ENCODE measurements at places on chromosomes 7 and 10.

- no peak overlapping the region for H3K27ac ChIP-seq
- no peak for DNase-seq
- H3K27me3 ChIP-seq: no peaks in the 10 kb centered on the region
- H3K36me3 ChIP-seq: no peaks in the 10 kb centered on the region
- H3K4me3 ChIP-seq: no peak overlapping the region
These were observed 134.0 kb downstream of the PRKAG2 start for GRCh38 chr7:151742713-151743480.

DNA sequence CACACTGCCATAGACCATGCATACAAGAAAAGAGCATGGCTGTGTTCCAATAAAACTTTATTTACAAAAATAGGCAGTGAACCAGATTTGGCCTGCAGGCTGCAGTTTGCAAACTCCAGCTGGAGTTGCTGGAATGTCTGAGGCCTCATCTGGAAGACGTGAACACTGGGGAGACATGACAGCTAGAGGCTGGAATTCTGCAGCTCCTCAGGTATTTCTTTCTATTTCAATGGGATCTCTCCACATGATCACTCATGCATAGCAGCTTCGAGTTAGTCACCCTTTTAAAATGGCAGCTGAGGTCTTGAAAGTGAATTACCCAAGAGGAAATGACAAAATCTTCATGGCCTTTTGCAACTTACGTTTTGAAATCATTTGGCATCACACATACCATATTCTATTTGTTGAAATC is 52.6 kb upstream of the BET1 start:
- no peak overlapping the region for H3K27ac ChIP-seq
- DNase-seq: no peak
- H3K27me3 ChIP-seq: peaks cover 21% of the 10 kb centered on the region
- no peaks in the 10 kb centered on the region for H3K36me3 ChIP-seq
- peaks cover 4% of the 10 kb centered on the region for H3K4me1 ChIP-seq

GRCh38 chr7:74417419-74417971 is 36.2 kb upstream of the GTF2IRD1 start:
- H3K27me3 ChIP-seq: no peaks in the 10 kb centered on the region
- H3K27ac ChIP-seq: no peak overlapping the region
- no peaks in the 10 kb centered on the region for H3K36me3 ChIP-seq
- no peak overlapping the region for H3K4me3 ChIP-seq
- peak; percentile 35 for DNase-seq
- no peaks in the 10 kb centered on the region for H3K4me1 ChIP-seq

DNA sequence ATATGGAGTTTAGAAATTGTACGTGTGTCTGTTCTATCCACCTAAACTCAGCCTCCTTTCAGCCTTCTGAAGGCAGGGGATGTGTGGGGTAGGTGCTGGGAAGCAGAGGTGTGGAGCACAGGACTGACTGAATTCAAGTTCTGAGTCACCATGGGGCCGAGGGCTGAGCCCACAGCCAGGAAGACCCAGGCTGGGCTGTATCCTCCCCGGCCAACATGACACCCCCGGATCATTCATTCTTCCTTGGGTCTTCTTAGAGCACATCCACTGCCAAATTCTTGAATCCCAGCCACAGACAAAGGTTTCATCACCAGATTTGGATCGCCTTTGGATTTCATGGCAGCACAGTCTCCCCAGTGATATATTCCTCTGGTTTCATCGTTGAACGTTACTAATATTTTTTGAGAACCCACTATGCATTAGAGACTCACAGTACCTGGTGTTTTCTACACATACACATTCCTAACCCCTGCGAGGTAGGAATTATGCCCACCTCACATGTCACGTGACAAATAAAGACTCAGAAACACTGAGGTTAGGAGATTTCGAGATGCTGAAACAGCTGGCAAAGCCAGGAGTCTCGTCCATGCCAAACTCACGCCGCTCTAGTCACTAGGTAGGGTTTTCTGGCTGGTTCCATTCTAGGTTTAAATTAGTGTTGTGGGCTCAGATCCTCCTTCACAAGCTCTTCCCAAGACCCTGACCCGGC is 26.9 kb downstream of the CCDC3 start:
- H3K4me3 ChIP-seq: no peak overlapping the region
- peaks cover 3% of the 10 kb centered on the region for H3K27me3 ChIP-seq
- DNase-seq: no peak
- H3K27ac ChIP-seq: no peak overlapping the region

DNA sequence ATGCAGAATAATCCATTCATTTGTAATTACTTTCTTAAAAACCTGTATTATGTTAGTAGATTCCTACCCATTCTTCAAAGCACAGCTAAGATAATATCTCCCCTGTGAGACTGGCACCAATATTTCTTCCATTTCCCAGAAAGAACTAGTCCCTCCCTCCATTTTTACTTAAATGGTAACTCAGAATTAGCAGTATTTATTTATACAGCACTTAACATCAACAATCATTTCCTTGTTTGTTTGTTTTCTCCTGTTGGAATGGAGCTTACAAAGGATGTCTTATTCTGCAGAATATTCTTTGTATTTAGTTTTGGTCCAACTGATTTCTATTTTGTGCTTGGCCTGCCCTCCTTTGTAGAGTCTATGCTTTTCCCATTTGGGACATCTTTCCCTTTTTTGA is 32.1 kb upstream of the PTPN12 start:
- peaks cover 6% of the 10 kb centered on the region for H3K27me3 ChIP-seq
- no peak for DNase-seq
- no peaks in the 10 kb centered on the region for H3K4me1 ChIP-seq
- H3K4me3 ChIP-seq: no peak overlapping the region
- no peak overlapping the region for H3K27ac ChIP-seq

DNA sequence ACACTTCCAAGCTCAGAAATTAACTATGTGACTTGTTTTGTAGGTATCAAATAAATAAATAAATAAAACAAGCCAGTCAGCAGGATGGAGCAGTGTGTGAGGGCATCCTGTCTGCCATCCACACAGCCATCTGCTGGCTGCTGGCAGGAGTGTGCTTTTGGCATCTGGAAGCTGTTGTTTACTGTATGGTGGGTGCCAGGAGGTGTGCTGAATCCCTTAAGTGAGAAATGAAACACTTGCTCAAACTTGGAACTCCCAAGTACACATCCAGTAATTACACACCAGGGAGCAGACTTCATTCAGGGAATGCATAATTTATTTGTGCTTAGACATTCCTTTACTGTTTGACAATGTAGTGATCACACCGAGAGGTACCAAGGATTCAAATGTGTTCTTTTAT is 16.9 kb upstream of the TAX1BP1 start:
- no peak for DNase-seq
- H3K4me1 ChIP-seq: peaks cover 6% of the 10 kb centered on the region
- H3K36me3 ChIP-seq: no peaks in the 10 kb centered on the region
- no peaks in the 10 kb centered on the region for H3K27me3 ChIP-seq
- H3K4me3 ChIP-seq: no peak overlapping the region
- H3K27ac ChIP-seq: no peak overlapping the region

DNA sequence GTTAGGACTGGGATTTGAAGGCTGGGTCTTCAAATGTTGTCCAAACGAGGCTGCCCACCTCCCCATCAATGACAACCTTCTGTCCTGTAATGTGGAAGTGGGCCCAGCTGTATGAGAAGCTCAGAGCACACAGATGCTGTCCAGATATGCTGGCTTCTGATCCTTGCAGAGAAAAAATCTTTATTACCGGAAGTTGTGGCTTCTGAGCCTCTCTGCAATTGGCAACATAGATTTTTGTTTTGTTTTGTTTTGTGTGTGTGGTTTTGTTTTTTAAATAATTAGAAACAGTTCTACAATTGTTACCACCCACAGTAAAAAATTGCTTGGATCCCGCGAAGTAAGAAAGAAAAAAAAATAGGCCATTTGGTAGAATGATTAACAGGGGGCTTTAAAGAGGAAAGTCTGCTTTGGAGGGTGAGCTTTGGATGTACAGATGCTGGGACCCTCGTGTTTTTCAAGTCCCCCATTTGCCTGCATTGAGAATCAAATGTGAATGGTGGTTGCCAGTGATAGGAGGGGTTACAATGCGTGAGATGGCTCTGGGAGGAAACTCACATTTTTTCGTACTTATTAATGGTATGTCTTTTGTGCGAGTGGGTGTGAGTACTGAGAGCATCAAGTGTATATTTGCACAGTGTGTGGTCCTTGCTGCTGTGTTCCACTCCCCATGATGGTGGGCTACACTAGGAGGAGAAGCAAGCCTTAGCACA is 153.2 kb downstream of the TCF7L2 start:
- no peak for DNase-seq
- H3K27ac ChIP-seq: no peak overlapping the region
- H3K27me3 ChIP-seq: peaks cover 8% of the 10 kb centered on the region
- no peak overlapping the region for H3K4me3 ChIP-seq

- no peak overlapping the region for H3K4me3 ChIP-seq
- no peaks in the 10 kb centered on the region for H3K4me1 ChIP-seq
- H3K27ac ChIP-seq: no peak overlapping the region
These were observed 267.8 kb upstream of the MYO3A start for GRCh38 chr10:25666276-25666675.

DNA sequence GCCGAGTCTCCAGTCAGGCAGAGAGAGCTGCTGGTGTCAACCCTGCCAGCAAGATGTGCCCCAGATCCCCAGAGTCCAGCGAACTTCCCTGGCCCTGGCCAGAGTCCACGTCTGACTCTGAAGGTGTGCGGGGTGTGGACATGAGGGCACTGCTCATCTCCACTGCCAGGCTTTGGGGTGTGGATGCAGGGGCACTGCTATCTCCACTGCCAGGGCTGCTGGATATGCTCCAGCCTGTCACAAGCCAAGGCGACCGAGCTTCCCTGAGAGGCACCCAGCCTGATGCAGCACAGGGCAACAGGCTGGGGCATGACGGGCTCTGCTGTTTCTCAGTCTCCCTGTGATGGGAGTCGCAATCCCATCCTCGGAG is 596.8 kb downstream of the PTPRN2 start:
- no peaks in the 10 kb centered on the region for H3K4me1 ChIP-seq
- H3K27me3 ChIP-seq: no peaks in the 10 kb centered on the region
- no peaks in the 10 kb centered on the region for H3K36me3 ChIP-seq

GRCh38 chr7:6231184-6231583 is 41.2 kb downstream of the CYTH3 start:
- peaks cover 71% of the 10 kb centered on the region for H3K27me3 ChIP-seq
- no peak for DNase-seq
- H3K36me3 ChIP-seq: no peaks in the 10 kb centered on the region
- H3K4me3 ChIP-seq: no peak overlapping the region

GRCh38 chr7:95375591-95376257 is 20.5 kb downstream of the PON3 start:
- no peaks in the 10 kb centered on the region for H3K27me3 ChIP-seq
- DNase-seq: no peak
- H3K4me1 ChIP-seq: no peaks in the 10 kb centered on the region
- H3K4me3 ChIP-seq: no peak overlapping the region
- no peak overlapping the region for H3K27ac ChIP-seq

DNA sequence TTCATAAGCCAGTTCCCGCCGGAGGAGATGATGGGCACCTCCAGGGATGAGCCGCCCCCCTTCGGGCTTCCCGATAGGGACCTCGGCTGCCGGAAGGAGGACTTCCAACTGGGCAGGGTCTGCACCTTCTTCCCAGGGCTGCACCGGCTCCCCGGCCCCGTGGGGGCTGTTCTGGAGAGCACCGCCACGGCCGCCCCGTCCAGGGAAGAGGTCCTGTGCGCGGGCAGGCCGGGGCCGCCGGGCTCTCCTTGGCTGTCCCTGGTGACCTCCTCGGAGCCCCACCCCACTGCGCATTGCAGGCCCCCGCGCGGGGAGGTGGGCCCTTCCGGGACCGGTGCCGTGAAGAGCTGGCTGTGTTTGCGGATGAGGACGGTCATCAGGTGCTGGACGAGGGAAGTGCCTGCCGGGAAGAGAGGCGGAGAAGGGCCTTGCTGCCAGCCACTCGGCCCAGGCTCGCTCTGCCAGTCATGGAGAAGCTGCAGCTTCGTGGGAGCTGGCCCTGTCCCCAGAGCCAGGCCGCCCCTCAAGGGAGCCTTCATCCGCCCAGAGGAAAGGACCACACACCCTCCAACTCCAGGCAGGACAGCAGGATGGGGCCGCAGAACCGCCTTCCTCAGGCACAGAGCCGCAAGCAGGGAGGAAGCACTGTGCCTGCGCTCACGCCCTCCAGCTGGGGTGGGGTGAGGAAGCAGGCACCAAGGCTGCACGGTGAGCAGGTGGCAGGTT is 144.4 kb downstream of the MAPK8 start:
- H3K4me1 ChIP-seq: no peaks in the 10 kb centered on the region
- H3K4me3 ChIP-seq: no peak overlapping the region
- no peak overlapping the region for H3K27ac ChIP-seq

DNA sequence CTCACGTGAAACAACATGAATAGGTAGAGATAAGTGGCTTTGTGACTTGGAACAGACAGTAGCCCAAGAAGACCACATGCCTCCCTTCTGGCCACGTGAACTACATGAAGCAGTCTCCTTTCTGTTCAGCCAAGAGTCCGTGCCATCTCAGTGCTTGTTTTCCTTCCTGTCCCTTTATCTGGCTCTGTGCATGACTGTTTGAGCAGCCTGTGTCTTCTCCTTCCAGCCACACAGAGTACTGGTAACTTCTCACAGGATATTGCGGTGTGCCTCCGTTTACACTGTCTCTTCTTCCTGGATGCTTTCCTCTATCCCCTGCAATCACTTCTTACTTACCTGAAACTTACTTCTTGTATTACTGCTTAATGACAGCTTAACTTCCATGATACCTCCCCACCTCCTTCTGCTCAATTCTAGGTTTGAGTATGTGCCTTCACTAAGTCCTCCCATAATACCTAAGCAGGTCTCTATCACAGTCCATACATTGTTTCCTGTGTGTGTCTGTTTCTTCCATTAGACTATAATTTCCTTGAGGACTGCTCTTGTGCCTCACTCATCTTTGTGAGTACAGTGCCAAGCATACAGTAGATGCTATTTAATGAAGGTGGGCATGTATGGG is 748.7 kb downstream of the AUTS2 start:
- H3K4me3 ChIP-seq: no peak overlapping the region
- H3K36me3 ChIP-seq: no peaks in the 10 kb centered on the region
- no peak for DNase-seq
- H3K4me1 ChIP-seq: peaks cover 8% of the 10 kb centered on the region
- H3K27me3 ChIP-seq: no peaks in the 10 kb centered on the region

Measured in activated T-helper 2 cell treated with anti-CD3 and anti-CD28 coated beads, Interferon-gamma antibody, Interleukin-2, Interleukin-4, amounts not matched to agents 10 μg/mL and 5 μg/mL and 100 μg/mL, durations not matched to agents 14 hours and 24 hours and 36 hours (primary cell).